ENCODE measurements at places on chromosomes 5 and 9.

GRCh38 chr5:36244076-36244475 is 2.4 kb upstream of the NADK2 start:
- DNase-seq = no peak

- DNase-seq = no peak
These were observed 101.1 kb downstream of the ISL1 start for GRCh38 chr5:51484326-51484725.

- DNase-seq = no peak
These were observed 482 bp downstream of the IARS1 start for GRCh38 chr9:92293075-92293354.

GRCh38 chr5:149337736-149338135 is 7.6 kb upstream of the GRPEL2 start:
- no peak for DNase-seq

GRCh38 chr9:23255346-23255745 is 570.7 kb downstream of the ELAVL2 start:
- no peak for DNase-seq

- DNase-seq = no peak
These were observed 223.1 kb upstream of the PAPPA start for GRCh38 chr9:115930472-115930871.

DNA sequence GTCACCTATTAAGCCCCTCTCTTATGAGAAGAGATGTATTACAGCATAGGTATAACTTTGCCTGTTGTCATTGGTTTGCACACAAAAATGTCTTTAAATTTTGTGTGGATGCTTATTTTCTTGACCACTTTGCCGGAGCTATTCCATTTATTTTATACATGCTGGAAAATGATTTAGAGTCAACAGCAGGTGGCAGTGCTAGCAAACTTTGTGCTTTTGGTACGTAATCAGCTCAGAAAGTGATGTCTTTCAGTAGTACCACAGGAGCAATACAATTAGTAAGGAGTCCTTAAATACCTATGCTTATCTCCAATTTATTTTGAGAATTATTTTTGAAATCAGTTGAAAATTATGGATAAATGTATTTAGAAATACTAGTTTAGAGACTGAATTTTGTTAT is 19.8 kb upstream of the NUDT12 start:
- DNase-seq = no peak

DNA sequence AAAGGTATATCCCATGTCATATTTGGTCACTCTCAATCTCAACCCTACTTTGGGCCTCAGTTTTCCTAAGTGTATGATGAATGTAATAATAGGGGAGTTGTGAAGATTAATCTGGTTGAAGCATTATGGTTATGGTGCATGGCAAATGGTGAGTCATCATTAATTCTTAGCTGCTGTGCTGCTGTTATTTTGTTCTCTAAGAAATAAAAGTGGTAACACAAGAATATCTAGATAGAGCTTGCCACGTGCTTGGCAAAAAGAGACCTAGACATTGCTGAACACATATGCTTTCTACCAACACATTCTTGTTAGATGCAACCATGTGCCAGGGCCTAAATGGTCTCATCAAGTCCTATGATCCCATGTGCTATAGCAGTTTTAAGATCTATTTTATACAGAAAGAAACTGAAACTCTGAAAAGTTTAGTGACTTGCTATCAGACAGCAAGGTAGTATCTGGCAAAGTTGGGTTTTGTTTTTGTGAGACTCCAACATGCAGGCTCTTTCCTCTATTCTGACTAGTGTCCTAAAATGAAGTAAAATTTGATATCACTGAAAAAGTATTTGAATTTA is 699.9 kb upstream of the MEF2C start:
- no peak for DNase-seq

- no peak for DNase-seq
These were observed 411.6 kb downstream of the BNC2 start for GRCh38 chr9:16458696-16459420.

GRCh38 chr9:82223442-82223841 is 234.9 kb downstream of the SPATA31D1 start:
- DNase-seq = no peak

DNA sequence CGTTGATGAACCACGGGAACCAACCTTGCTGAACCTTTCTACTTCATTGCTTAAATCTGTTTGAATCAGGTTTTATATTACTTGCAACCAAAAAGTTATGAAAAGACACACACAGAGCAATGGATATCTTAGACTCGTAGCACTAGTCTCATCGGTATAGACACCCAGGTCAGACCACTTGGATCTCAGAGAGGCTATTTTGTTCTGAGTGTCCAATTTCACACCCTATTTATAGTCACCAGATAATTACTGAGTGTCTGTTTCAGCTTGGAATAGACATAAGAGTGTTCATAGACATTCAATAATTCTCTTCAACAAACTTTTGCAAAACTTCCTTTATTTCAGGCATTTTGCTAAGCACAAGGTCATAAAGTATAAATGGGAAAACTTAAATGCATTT is 145.4 kb upstream of the EGFLAM start:
- no peak for DNase-seq

GRCh38 chr9:70465398-70465797 is 50.9 kb upstream of the KLF9 start:
- DNase-seq = no peak

GRCh38 chr5:142412581-142412980 is 87.8 kb upstream of the SPRY4 start:
- no peak for DNase-seq

- no peak for DNase-seq
These were observed 18.5 kb downstream of the NR5A1 start for GRCh38 chr9:124488641-124489210.

GRCh38 chr9:123359106-123359505 is 3.1 kb downstream of the CRB2 start:
- DNase-seq = no peak

DNA sequence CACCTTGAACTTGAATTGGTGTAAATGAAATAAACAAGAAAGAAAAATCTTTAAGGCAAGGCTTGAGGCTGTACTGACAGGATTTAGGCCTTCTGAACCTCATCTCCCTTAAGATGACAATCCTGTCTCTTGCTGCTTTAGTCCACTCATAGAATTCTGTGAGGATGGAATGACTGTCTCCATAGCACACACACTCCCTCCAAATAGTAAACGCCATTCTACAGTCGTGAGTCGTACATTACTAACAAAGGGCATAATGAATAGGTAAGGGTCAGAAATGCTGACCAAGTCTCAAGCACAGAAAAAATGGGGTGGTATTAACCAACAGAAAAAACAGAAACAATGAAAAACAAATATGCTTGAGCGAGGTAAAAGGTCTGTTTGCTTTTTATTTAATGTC is 71.8 kb upstream of the SIMC1 start:
- no peak for DNase-seq
